ENCODE measurements at places on chromosomes 12 and 14.

GRCh38 chr12:124914392-124915238, at the start of gene UBC:
TSS of gene UBC (minus strand) at chr12:124914650. CDS start at chr12:124913771, 879 bp downstream.
- peak; percentile 79 for DNase-seq

DNA sequence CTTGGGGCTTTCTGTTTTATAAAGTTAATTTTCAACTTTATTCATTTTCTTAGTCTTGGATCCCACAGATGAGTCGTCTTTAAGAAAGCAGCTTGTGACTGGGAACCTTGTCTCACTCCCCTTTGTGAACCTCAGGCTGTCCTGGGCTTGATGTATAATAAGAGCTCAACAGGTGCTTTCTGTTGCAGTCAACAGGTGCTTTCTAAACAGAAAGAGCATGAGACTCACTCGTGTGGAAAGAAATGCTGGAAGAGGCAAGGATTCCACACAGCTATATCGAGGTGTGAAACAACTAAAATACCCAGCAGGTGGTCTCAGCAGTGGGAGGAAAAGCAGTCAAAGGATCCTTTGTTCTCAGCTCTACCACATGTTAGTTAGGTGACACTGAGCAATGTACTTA, 398.9 kb downstream of the EGLN3 start:
- DNase-seq, result no peak

- DNase-seq, result no peak
Observed at GRCh38 chr14:26132061-26132645, 465.7 kb downstream of the NOVA1 start.

- DNase-seq, result no peak
Observed at GRCh38 chr14:30420515-30420914, 138.4 kb upstream of the G2E3 start.

DNA sequence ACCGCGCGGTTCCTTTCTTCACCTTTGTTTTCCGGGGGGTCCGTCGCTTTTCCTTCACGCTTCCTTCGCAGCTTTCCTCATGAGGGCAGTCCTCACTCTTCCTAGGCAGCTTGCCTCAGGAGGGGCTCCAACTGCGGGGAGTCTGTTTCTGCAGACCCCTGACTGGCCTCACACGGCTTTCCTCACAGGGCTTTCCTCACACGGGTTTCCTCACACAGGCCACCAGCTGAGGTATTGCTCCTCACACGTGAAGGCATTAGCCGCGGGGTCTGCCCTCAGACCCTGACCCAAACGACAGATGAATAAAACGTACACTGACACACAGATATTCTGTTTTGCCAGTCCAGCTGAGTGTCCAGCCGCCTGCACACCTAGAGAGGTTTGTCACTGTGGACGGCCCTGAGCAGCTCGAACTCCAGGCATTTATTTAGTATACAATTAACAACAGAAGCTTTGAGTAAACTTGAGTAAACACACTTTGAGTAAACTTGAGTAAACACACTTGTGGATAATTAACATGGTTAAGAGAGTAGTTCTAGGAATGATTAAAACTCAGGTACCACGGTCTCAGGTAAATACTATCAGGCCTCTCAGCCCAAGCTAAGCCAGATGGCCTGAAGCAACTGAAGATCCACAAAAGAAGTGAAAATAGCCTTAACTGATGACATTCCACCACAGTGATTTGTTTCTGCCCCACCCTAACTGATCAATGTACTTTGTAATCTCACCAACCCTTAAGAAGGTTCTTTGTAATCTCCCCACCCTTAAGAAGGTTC, 16.1 kb upstream of the LYZ start:
- DNase-seq, result no peak

DNA sequence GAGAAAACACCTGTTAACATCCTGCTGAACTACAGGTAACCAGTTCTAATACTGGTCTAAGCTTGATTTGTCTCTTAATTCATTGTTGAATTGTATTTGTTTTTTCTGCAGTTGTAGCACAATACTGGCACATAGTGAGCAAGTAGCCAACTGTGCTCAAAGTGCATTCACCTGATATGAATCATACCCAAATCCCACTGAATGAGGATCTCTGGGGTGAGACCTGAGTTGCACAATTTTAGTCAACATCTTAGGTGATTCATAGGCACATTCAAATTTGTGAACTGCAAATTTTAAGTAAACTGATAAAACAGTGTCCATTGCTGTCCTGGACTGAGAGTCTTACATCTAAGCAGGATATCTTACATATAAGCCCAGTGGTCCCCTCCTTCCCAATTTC, 12.8 kb downstream of the KCNC2 start:
- DNase-seq, result no peak

DNA sequence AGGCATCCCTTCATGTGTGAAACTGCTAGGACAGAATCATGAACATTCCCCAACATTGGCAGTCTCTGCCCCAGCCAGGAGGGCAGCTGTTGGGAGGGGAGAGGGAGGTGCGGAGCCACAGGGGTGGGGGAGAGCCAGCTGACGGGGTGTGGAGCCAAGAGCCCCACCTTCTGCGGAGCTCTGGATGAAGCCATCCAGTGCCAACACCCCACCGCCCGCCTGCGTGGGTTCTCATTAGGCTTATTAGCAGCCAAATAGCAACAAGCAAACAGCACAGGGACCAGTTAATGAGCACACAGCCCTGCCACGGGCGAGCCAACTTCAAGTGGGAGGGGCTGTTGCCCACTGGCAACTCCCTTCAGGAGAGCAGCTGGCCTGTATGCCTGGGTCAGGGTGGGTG, 12.1 kb downstream of the LTBP2 start:
- DNase-seq, result no peak

GRCh38 chr12:121534495-121535148, 46.2 kb downstream of the KDM2B start:
- DNase-seq, result peak; percentile 57

- DNase-seq, result no peak
Observed at GRCh38 chr12:10615532-10615931, 2.1 kb upstream of the MAGOHB start.

- DNase-seq, result peak; percentile 29
Observed at GRCh38 chr12:122836027-122836921, 1.0 kb downstream of the HIP1R start.

DNA sequence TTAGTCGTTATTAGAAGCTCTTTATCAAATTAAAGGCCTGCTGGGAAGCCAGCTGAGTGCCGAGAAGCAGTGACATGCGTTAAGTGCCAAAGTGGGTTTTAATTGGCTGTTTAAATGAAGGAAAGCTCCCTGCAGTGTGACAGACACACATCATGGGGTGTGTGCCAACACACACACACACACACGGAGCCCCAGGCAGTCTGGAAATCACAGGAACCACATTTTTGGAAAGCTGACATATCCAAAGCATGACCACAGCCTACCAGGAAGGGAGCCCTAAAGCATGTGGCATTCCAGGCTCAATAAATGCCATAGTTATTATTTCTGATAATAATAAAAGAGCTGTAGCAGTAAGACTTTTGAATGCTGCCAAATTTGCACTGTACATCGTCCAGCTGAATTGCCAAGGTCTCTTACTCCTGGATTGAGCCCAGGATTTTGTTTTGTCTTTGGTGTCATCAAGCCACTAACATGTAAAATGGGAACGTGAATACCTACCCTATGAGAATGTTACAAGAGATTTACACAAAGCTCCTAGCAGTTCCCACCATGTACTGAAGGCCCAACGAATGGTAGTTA, 135.1 kb downstream of the TMEM30B start:
- DNase-seq, result no peak

DNA sequence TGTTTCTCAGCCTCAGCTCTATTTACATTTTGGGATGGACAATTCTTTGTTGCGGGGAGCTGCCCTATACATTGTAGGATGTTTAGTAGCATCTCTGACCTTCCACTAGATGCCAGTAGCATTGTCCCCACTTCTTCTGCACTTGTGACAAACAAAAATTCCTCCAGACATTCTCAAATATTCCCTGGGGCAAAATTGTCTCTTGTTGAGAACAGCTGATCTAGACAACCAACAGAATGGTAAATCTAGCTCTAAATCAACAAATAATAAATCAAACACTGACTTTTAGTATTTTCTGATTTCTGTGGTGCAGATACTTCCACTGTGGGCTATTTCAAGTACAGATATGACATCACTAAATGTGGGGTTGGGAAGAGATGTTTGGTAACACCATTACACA, 60.7 kb downstream of the MSRB3 start:
- no peak for DNase-seq

GRCh38 chr12:110576504-110576903, 6.6 kb downstream of the PPTC7 start:
- DNase-seq, result no peak

- DNase-seq, result no peak
Observed at GRCh38 chr12:50914872-50915484, 37.4 kb upstream of the HIGD1C start.

GRCh38 chr14:40983604-40984003, 623.1 kb upstream of the LRFN5 start:
- DNase-seq, result no peak

DNA sequence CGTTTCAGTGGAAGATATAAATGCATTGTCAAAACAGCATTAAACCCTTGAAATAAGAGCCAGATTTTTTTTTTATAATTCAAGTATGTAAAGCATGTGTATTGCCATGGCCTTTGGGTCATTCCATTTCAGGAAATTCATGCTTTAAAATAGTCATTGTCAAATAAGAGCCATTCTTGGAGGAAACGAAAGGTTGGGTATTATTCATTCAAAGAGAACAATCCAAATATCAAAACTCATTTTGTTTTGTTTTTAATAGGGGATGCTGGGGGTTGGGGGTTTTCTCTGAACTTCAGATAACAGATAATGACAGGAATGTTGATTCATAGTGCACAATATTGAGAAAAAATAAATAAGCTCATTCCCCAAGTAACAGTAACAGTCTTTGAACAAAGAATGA, 174.4 kb upstream of the NUDT4 start:
- DNase-seq, result no peak

GRCh38 chr12:93178154-93178878, 199.4 kb upstream of the NUDT4 start:
- DNase-seq, result no peak

GRCh38 chr12:111108726-111109125, 188.3 kb upstream of the MYL2 start:
- DNase-seq, result no peak

GRCh38 chr12:69284131-69284530, 44.8 kb downstream of the CPSF6 start:
- DNase-seq, result peak; percentile 15

DNA sequence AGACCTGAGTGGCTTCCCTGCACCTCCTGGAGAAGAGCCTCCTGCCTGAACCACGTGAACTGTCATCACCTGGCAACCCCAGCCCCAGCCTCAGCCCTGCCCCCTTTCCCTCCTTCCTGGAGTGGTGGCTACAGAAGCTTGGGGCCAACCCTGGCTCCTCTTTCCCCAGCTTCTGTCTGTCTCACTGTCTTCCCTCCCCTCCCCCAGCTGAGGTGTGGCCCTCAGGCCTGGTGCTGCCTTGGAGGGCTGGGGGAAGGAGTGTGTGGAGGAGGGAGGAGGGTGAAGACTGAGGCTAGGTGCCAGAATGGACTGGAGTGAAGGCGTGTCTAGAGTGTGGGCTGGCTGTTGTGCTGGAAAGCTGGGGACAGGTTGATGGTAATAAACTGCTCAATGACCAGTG, 9.7 kb downstream of the NFATC4 start:
- no peak for DNase-seq

GRCh38 chr12:47276621-47277309, 197.0 kb upstream of the AMIGO2 start:
- DNase-seq, result no peak

All from stimulated activated CD8-positive, alpha-beta memory T cell treated with anti-CD3 and anti-CD28 coated beads, Interleukin-7, amount 100 ng/mL, for 48 hours (primary cell).